T-helper 22 cell (primary cell): ENCODE measurements at places on chromosomes 7 and 10.

DNA sequence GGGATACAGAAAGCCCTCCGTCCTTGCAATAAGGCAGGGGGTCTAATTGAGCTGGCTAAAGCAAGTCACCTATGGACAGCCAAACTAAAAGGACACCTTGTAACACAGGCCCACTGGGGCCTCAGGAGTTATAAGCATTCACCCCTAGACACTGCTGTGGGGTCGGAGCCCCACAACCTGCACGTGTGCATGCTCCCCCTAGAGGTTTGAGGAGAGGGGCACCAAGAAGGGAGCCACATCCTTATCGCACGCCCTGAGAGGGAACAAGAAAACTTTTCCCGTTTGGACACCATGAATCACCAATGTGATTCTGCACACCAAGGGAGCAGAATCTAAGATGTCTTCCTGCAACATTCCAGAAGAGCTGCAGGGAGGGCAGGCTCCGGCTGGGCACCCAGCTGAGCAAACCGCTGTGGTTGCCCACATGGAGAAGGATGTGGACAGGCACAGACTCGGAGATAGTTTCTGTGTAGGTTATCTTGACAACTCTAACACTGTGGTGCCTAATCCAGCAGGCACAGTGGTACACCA lies 17.7 kb upstream of the TARP start:
- DNase-seq: no peak

DNA sequence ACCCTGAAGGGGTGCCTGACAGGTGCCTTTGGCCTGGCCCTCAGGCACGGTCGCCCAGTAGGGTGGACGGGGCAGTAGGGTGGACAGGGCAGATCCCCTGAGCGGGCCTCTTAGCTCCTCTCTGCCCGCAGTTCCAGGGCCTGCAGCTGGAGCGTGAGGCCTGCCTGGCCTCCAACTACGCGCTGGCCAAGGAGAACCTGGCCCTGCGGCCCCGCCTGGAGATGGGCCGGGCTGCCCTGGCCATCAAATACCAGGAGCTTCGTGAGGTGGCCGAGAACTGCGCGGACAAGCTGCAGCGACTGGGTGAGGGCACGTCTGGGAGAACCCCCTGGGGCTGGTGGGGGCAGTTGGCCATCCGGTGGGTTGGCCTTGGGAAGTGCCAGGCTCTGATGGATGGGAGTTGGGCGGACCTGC lies 1.7 kb downstream of the VPS37D start:
- DNase-seq: no peak

DNA sequence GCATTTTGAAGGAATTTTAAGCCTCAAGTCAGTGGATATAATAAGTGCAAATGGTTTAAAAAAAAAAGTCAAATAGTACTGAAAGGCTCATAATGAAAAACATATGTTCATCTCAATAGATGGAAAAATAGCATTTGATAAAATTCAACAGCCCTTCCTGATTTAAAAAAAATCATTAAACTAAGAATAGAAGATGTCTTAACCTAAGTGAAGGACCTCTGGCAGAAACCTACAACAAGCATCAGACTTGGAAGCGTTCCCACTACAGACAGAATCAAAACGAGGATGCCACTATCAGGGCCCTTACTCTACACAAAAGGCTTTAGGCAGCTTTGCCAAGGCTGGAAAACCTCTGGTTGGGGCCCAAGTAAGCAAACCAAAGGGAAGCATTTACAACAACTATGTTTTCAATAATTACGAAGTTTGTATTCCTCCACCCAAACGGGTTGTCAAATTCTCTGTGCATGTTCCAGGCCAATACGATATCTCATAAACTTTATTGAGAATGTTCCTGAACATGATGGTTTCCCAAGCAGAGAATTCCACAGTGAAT lies 45.1 kb downstream of the CYTH3 start:
- DNase-seq: no peak

DNA sequence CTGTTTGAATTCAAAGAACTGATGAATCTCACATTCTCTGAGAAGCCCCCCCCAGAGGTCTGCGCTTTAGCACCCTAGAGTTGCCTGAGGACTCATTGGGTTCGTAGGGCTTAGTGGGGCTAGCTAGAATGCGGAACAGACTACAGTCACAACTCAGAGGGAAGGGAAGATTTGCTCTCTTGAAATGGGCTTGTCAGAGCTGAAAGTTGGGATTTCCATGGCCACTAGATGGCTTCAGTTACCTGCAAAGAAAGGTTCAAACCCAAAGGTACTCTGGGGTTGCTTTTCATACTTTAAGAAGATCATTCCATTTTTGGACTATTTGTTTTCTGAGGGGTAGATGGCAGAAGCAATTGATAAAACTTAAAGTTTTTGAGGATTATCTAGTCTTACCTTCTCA lies 205.0 kb downstream of the BBS9 start:
- no peak for DNase-seq

DNA sequence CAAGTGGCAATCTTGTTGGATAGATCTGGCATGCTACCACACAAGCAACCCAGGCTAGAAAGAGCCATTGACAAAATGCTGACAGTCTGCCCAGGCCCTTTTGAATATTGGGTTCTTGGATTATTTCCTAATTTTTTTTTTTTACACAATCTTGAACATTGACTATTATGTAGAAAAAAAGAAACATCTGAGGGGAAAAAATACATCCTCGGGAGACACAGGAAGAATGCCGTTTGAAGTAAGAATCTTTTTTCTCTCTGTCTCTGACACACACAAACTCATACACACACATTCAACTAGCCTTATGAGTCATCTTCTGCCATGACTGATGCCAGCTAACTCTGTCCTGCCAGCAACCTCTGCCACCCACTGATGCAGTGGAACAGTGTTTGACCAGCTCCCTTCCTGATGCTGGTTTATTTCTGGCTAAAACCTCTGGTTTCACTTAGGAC lies 47.2 kb downstream of the SORBS1 start:
- DNase-seq: no peak

DNA sequence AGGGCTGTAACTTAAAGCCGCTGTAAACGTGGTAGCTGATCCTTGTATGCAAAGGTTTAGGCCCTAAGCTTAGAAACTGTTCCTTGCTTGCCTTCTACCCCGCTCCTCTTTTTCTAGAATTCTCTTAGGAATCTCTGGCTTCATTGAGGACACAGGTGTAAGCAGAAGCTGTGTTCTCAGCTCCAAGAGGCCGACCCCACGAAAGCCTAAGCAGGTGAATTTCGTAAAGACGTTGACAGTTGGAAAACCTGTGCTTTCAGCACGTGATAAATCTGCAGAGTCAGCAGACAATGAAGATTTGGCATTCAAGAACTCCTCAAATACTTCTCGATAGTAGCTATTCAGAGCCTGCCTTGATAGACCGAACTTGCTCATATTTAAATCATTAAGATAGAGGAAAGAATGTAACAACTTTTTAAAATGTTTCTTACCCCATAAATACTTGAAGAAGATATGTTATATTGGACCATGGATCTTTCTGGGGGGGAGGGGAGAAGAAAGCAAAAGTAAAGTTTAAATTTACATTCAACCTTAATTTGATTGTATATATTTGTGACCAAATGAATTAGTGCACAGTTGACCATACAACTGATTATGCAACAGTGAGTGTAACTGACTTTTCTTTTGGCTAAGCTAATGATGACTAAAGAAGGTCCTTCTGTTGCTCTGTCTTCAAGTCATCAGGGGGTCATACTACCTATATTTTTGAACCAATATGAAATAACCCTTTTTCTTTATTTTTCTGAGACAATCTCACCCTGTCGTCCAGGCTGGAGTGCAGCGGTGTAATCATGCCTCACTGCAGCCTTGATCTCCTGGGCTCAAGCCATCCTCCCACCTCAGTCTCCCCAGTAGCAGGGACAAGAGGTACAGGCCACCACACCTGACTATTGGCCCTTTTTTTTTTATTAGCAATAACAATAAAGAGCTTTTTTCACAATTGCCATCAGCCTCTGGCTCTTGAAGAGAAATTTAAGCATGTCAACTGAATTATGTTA lies 1.2 kb upstream of the GDI2 start:
- DNase-seq: no peak

DNA sequence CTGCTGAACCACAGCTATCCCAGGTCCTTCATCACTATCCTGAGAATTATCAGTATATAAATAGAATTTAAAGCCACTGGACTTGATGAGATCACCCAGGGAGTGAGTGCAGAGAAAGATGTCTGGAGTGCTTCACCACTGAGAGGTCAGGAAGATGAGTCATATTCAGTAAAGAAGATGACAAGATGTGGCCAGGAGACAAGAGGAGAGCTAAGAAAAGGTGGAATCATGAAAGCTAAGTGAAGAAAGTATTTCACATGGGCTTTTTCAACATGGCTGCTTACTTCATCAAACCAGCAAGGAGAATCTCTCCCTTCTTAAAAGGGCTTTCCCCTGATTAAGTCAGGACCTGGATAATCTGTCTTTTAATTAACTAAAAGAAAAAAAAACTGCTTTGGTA lies 9.1 kb upstream of the PRKAR2B start:
- no peak for DNase-seq

- DNase-seq: peak; percentile 65
Measured at GRCh38 chr7:149497467-149498261, at the start of gene ZNF746. Gene ZNF746 (minus strand): TSS chr7:149497809. CDS start chr7:149497536, 273 bp downstream.

GRCh38 chr10:69801094-69801433 lies 642 bp upstream of the COL13A1 start:
- no peak for DNase-seq

GRCh38 chr10:68099736-68100135 lies 9.6 kb upstream of the MYPN start:
- DNase-seq: no peak

DNA sequence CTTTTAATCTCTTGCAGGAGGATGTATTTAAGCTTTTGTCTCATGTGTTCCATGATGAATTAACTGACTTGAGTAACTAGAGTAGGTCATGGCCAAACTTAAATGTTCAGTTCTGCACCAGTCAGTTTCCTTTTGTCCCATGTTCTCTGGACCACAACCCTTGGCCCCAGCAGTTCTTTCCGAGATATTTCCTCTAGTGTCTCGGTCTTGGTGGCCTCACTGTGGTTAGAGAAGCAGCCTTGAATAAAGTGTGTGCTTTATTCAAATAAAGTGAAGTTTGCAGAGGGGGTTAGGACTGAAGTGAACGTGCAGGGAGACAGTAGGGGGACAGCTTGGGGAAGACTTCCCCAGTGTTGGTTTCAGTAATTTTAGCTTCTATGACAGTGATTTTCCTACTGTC lies 9.3 kb downstream of the ZNF212 start:
- DNase-seq: no peak

DNA sequence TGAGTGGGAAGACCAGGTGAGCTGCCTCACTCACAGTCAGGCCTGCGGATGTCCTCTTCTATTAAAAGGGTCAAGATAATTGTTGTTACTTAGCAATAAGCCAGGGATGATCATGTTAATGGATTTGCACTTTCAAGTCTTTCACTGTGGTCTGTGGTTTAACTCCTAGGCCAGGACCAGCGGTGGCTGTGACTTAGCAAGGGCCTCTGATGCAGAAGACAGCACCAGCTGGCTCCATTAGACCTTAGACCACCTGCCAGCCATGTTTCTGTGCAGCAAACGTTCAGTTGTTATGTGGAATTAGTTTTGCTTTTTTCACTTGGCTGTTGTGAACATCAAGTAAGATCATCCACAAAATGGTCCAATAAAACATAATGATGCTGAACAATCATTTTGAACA lies 537.3 kb downstream of the TNS3 start:
- no peak for DNase-seq

- DNase-seq: no peak
Measured at GRCh38 chr10:109898007-109898406, 25.3 kb downstream of the XPNPEP1 start.

DNA sequence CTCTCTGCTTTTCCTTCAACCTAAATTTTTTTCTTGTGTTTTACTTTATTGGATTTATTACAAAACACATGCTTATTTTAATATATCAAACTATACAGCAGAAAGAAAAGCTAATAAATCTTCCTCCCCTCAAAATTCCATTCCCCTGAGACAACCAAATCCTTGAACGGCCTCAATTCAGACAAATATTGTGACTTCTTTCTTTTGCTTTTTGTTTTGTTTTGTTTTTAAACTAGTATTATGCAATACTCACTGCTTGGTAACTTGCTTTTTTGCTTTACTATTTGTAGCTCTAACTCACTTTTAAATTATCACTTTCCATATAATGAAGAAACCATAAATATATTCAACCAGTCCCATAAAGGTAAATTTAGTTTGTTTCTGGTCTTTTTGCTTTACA lies 59.4 kb upstream of the CDK1 start:
- no peak for DNase-seq

GRCh38 chr7:83613232-83613631 lies 35.7 kb downstream of the SEMA3E start:
- no peak for DNase-seq

DNA sequence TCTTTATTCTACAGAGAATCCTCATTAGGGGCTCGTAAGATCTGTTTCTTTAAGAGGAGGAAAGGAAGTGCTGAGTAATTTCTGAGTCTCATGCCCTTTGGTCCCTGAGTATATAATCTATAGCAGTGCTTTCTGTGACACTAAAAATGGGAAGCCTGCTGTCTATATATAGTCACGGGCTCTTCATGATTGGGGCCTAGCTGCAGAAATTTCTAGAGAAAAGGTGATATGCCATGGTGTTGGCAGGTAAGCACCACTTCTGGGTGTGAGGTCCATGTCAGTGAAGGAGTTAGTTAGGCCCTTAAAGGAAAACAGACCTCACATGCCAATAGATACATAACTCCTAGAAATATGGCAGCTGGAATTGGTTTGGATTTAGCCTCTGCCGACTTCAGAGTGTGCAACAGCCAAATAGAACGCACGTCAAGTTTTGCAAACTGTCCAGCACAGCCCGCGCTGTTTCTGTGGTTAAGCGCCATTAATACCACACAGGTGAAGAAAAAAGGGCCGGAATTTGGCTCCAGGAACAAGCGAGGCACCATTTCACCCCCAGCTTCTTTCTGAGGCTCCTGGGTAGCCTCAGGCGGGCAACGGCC lies 123.2 kb downstream of the TACC2 start:
- no peak for DNase-seq

- no peak for DNase-seq
Measured at GRCh38 chr10:74610299-74610698, 216.1 kb upstream of the KAT6B start.

DNA sequence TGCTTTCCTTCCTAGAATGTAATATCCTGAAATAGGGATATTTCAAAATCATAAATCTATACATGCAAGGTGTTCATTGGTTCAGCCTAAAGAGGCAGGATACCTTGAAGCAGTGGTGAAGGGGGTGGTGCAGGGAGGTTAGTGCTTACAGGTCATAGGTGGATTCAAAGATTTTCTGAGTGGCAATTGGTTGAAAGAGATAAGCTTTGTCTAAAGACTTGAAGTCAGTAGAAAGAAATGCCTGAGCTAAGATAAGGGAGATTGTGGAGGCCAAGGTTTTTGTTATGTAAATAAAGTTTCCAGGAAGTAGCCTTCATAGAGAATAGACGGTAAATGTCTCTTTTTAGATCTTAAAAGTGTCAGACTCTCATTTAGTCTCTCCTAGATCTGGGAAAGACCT lies 741.2 kb upstream of the ZWINT start:
- DNase-seq: no peak
